ENCODE measurements at places on chromosomes 2 and 18. TPM values are rescaled to one million over a fixed set of nuclear protein-coding genes. Genes with fewer than 3 reads are reported as not detected.

DNA sequence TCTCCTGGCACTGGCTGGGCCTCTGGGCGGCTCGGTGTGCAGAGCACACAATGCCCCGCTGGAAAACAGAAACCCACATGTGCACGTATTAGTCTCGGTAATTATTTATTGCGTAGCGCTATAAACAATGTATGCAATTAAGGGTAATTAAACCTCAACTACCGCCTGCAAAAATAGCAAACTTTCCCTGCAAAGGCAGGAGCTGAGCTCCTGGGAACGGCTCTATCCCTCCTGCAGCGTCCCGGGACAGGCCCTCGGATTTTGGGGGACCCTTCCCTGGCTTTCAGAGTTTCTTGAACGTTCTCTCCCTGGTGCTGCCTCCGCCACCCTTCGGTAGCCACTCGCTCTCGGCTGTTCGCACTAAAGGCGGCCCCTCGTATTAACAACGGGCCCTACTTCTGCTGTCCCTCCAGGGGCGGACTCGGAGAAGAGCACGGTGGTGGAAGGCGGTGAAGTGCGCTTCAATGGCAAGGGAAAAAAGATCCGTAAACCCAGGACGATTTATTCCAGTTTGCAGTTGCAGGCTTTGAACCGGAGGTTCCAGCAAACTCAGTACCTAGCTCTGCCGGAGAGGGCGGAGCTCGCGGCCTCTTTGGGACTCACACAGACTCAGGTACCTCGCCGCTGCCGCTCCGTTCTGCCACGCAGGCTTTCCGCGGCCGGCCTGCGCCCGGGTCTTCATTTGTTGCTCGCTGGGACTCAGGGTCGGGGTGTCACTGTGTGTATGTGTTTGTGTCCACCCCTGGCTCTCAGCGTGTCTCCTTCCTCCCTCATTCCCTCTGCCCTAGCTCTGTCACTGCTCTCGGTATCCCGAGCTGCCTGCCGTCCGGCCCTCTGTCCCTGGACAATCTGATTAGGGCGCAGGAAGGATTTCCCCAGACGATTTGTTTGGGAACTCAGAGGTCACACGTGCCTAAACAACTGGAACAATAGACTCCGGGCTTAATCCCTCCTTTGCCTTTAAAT is 1.2 kb downstream of the DLX1 start:
- peak overlapping the region; percentile 83 for H3K27ac ChIP-seq
- no peaks in the 10 kb centered on the region for H3K4me1 ChIP-seq
- 0 out of 2 replicates have a peak, but pooled peaks cover 4% of the 10 kb centered on the region for H3K36me3 ChIP-seq
- DNase-seq = peak; percentile 57
- H3K27me3 ChIP-seq = no peaks in the 10 kb centered on the region

DNA sequence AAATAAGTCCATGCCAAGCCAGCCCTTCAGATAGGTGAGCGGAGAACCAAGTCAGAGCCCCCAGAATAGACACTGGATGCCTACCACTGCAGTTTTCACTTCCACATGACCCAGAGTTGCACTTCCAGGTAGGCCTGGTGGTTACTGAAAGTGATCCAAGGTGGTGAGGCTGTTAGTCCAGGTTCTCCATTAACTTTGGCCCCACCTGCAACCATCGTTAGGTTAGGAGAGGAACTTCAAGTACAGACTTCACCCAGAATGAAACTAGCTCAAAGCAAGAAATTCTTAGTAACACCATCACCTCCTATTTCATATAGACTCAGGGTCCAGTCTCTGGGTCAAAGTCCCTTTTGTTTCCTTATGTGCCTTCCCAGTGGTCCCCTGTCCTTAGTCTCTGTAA is 293.1 kb upstream of the ID2 start:
- no peaks in the 10 kb centered on the region for H3K36me3 ChIP-seq
- DNase-seq = no peak
- no peaks in the 10 kb centered on the region for H3K27me3 ChIP-seq
- no peak overlapping the region for H3K4me3 ChIP-seq
- no peak overlapping the region for H3K27ac ChIP-seq

DNA sequence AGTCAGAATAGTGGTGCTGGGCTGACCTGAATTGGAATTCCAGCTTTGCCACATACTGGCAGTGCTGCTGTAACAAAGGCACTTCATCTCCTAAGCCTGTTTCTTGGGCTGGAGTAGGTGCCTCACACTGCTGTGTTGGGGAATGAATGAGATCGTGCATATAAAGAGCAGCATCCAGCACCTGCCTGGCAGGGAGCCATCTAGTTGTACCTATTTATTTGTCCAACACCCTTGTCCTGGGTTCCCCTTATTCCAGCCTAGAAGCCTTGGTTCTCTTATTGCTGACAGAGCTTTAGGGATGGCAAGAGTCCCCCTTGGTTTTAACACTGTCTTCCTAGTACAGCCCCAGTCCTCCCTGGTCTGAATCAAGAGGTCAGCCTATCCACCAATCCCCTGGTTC is 275.3 kb upstream of the RAB12 start:
- no peak for DNase-seq
- H3K4me3 ChIP-seq = no peak overlapping the region
- H3K27me3 ChIP-seq = no peaks in the 10 kb centered on the region

DNA sequence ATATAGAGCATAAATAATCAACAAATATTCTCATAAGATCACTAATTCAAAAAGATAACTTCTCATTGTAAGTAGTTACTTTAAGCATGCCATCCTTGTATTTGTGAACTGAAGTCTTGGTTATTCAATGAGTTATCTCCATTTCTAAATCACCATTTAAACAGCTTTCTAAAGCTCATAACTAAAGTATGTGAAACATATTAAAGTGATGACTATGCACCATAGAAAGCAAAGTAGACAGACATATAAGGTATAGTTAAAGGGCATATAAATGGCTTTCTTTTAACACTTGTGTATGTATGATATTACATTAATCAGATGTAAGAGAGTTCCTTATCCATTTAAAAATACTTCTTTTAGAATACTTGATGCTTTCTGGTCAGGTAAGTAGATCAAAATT is 83.5 kb downstream of the IKZF2 start:
- H3K4me1 ChIP-seq = no peaks in the 10 kb centered on the region
- H3K36me3 ChIP-seq = no peaks in the 10 kb centered on the region
- H3K4me3 ChIP-seq = no peak overlapping the region
- no peak for DNase-seq
- H3K27me3 ChIP-seq = no peaks in the 10 kb centered on the region

- no peaks in the 10 kb centered on the region for H3K4me1 ChIP-seq
- H3K27me3 ChIP-seq = no peaks in the 10 kb centered on the region
- H3K27ac ChIP-seq = no peak overlapping the region
- H3K4me3 ChIP-seq = no peak overlapping the region
- no peaks in the 10 kb centered on the region for H3K36me3 ChIP-seq
Observed at GRCh38 chr18:22701326-22701725, 231.8 kb upstream of the RBBP8 start.

- DNase-seq = no peak
- H3K27ac ChIP-seq = no peak overlapping the region
- H3K27me3 ChIP-seq = no peaks in the 10 kb centered on the region
- H3K36me3 ChIP-seq = no peaks in the 10 kb centered on the region
Observed at GRCh38 chr18:35868915-35869314, 103.6 kb upstream of the RMP24 start.

GRCh38 chr2:191114403-191114886 is 36.3 kb downstream of the STAT4 start:
- no peak overlapping the region for H3K4me3 ChIP-seq
- no peaks in the 10 kb centered on the region for H3K4me1 ChIP-seq
- peaks cover 13% of the 10 kb centered on the region for H3K27me3 ChIP-seq
- no peak overlapping the region for H3K27ac ChIP-seq

DNA sequence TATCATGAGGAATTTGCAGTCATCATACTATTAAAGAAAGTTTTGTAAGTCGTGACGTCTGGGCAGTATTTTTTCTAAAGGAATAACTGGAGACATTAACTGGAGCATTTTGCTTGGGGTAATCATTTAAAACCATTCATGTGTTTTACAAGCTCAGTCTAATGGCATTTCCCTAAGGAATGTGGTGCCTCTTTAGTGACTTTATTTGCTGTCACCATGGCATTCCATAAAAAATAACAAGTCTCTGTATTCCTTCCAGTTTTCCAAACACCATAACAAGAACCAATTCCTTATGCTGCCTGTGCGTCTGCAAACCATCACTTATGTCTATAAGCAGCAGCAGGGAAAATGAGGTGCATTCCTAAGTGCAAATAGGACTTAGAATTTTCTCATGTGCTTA is 82.8 kb downstream of the EPB41L3 start:
- no peak for DNase-seq
- no peaks in the 10 kb centered on the region for H3K27me3 ChIP-seq
- no peak overlapping the region for H3K27ac ChIP-seq
- H3K36me3 ChIP-seq = no peaks in the 10 kb centered on the region
- H3K4me1 ChIP-seq = no peaks in the 10 kb centered on the region
- H3K4me3 ChIP-seq = no peak overlapping the region

- no peaks in the 10 kb centered on the region for H3K4me1 ChIP-seq
- DNase-seq = no peak
- H3K27me3 ChIP-seq = no peaks in the 10 kb centered on the region
- H3K4me3 ChIP-seq = no peak overlapping the region
- H3K36me3 ChIP-seq = no peaks in the 10 kb centered on the region
Observed at GRCh38 chr2:55460562-55460961, 40.9 kb upstream of the CCDC88A start.

TEX51 gene
- total RNA-seq = not detected

DNA sequence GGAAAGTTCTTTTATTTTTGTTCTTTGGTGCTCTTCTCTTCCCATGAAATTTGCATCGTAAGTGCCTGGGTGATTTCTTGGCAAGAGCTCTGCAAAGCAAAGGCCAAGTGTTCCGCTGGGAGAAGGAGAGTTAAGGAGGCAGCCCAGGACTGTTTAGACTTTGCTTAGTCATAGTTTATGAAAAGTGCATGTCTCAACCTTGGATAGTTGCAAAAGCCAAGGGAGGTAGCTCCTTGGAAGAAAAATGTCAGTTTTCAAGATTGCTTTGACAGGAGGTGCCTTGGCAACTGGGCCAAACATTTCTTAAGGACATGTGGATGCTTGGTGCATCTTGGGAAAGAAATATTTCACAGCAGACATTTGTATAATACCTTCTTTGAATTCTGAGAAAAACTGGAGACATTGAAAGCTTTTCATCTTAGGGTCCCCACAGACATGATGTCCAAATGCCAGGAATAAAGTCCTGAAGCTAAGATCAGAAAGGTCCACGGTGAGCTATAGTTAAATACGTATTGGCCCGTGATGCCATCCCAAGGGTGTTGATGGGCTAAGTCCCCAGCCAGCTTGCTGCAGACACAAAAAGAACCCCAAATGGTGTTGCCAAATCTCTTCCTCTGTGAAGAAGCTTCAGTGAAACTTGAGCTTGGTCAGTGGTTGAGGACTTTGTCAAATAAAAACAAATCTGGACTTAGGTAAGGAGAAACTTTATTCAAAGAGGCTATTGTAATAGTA is 96.3 kb upstream of the THUMPD2 start:
- H3K27me3 ChIP-seq = no peaks in the 10 kb centered on the region
- peak; percentile 44 for DNase-seq
- no peak overlapping the region for H3K27ac ChIP-seq

FBXO15 gene
- total RNA-seq = not detected

- H3K4me3 ChIP-seq = no peak overlapping the region
- no peaks in the 10 kb centered on the region for H3K4me1 ChIP-seq
- no peak for DNase-seq
- H3K27me3 ChIP-seq = no peaks in the 10 kb centered on the region
Observed at GRCh38 chr2:127422559-127423477, 4.6 kb downstream of the PROC start.

TNFAIP6 gene
- total RNA-seq = 0.18 TPM

KCNE4 gene
- total RNA-seq = not detected

IER3IP1 gene
- 26.3 TPM for total RNA-seq

DNA sequence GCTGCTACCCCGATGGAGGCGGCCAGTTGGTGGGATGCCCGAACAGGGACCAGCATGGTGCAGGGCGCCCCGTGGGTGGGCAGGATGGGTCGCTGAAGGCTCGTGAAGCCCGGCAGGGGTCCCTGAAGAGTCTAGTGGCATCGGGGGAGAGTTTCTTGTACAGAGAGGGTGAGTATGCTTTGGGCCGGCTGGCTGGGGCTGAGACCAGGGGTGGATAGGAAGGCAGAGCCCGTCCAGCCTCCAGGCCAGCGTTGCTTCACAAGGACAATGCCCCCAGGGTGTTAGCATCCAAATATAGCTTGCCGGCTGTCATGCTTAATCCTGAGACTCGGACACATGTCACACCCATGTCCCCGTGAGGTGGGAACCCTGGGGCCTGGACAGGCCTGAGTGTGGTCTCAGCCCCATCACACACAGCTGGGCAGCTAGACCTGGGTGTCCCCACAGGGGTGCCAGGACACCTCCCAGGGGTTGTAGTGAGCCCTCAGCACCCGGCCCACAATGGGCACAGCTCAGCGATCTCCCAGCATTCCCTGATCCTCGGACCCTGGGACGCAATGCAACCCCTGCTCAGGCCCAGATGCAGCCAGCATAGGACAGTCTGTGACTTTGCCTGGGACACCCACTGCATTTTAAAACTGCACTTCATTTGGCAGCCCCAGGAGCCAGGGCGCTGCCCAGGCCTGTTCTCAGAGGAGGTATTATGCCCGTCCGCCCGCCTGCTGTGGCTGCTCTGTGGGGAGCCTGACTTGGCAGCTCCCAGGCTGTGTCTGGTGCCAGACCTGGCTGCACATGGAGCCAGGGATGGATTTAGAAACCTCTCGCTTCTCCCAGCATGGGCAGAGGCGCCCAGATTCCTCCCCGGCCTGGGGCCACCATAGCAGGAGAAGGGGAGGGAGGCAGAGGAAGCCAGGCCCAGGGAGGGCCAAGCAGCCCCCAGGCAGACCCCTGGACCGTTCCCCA is 36.4 kb downstream of the RAMP1 start:
- no peak overlapping the region for H3K4me3 ChIP-seq
- no peaks in the 10 kb centered on the region for H3K36me3 ChIP-seq
- peaks cover 19% of the 10 kb centered on the region for H3K4me1 ChIP-seq
- DNase-seq = peak; percentile 40
- no peak overlapping the region for H3K27ac ChIP-seq

GRCh38 chr18:76452357-76452756 is 42.7 kb downstream of the ZNF516 start:
- peaks cover 9% of the 10 kb centered on the region for H3K4me1 ChIP-seq
- no peaks in the 10 kb centered on the region for H3K36me3 ChIP-seq
- DNase-seq = peak; percentile 57
- H3K4me3 ChIP-seq = peak overlapping the region; percentile 60

DNA sequence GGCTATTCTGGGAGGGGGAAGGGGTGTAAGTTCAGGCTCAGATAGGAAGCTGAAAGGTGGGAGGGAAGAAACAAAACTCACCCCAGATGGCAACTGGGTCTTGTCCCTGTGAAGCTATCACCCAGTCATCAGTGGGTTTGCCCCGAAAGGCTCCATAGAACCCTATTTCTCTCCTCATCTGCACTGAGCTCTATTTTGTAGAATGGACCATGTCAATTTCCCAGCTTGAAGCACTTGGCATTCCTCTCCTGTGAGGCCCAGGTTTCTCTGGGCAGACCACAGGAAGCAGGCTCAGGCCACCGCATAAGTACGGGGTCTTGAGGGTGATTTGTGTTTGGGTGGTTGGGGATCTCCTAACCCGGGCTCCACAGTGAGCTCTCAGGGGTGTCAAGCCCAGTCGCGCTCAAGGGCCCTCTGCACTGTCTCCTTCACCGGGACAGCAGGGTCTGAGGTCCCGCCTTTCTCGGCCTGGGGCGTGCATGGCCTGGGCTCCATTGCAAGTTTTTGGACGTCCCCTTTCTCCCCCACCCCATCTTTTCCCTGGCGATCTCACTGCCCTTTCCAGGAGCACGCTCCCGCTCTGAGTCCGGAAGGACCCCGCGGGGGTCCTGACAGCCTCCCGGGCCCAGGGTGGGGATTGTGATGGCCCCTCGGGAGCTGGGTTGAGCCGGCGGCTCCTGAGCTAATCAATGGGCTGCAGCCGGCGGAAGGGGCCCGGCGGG is 27.3 kb upstream of the NOTO start:
- H3K4me1 ChIP-seq = no peaks in the 10 kb centered on the region
- peaks cover 6% of the 10 kb centered on the region for H3K27me3 ChIP-seq
- no peak for DNase-seq
- peak overlapping the region; percentile 59 for H3K4me3 ChIP-seq
- H3K27ac ChIP-seq = no peak overlapping the region

ACTG2 gene
- total RNA-seq = not detected

PMAIP1 gene
- 10.6 TPM for total RNA-seq

Measured in SJCRH30 (cell line).